ENCODE measurements at places on chromosomes 6 and 20.

- no peak for DNase-seq
Observed at GRCh38 chr20:51666126-51666525, 102.1 kb downstream of the ATP9A start.

DNA sequence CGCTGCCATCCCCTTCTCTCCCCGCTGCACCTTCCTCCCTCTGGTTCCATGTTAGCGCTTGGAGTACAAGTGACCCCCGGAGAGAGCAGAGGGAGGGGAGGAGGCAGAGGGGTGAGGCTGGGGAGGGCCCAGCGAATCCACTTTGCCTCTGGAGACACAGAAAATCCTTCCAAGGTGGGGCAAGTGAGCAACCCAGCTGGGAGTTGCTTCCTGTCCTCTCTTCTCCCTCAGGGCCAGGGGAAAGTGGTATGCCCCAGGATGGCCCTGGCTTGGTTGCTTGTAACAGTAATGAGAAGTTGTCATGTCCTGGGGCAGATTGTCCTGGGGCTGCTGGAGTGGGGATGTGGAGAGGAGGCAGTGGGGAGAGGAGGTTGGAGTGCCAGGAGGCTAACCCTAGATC lies 691 bp upstream of the ANGPT4 start:
- DNase-seq, result no peak

- no peak for DNase-seq
Observed at GRCh38 chr6:137958811-137959565, 91.9 kb downstream of the TNFAIP3 start.

DNA sequence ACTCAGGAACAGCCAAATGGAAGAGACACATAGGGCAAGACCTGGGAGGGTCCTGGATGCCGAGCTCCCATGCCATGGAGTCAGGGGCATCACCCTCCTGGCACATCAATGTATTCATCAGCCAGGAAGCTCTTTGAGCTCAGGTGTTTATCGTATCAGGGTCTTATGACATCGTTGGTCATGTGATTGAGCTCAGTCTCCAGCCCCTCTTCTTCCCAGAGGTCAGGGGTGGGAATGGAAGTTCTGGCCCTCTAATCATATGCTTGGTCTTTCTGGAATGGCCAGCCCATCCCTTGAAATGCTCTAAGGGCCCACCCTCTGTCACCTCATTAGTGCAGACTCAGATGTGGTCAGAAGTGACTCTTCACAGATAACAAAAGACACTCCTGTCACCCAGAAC lies 52.4 kb upstream of the TULP4 start:
- no peak for DNase-seq

- DNase-seq, result no peak
Observed at GRCh38 chr20:20366551-20366875, 1.4 kb upstream of the INSM1 start.

- DNase-seq, result no peak
Observed at GRCh38 chr6:150088481-150089154, 19.7 kb upstream of the ULBP3 start.

GRCh38 chr6:99846006-99846405 lies 148.0 kb downstream of the MCHR2 start:
- no peak for DNase-seq

- DNase-seq, result no peak
Observed at GRCh38 chr6:159701413-159701999, 8.5 kb upstream of the SOD2 start.

DNA sequence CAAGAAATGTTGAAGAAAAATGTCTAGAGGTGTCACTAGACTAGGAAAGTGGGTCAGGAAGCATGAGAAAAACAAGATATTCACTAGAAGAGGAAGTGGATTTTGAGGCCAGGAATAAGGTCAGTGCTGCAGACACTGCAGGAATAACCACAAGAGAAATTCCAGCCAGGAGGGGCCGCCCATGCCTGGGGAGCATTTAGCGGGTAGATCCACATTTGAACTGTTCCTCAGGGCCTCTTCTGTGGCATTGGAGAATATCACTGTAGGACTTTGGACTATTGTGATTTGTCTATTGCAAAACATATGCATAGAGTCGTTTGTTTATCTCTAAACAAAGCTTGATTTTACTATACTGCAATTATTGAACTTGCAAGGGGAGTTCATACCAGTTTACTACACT lies 49.6 kb upstream of the CCDC28A start:
- no peak for DNase-seq

DNA sequence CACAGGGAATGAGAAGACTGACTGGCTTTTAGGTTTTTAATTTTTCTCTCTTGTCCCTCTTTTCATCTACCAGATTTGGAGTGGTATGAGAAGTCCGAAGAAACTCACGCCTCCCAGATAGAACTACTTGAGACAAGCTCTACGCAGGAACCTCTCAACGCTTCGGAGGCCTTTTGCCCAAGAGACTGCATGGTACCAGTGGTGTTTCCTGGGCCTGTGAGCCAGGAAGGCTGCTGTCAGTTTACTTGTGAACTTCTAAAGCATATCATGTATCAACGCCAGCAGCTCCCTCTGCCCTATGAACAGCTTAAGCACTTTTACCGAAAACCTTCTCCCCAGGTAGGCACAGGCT lies 644 bp downstream of the MAD2L1BP start:
- DNase-seq, result no peak

GRCh38 chr6:157481865-157482249 lies 100.9 kb downstream of the ZDHHC14 start:
- no peak for DNase-seq

DNA sequence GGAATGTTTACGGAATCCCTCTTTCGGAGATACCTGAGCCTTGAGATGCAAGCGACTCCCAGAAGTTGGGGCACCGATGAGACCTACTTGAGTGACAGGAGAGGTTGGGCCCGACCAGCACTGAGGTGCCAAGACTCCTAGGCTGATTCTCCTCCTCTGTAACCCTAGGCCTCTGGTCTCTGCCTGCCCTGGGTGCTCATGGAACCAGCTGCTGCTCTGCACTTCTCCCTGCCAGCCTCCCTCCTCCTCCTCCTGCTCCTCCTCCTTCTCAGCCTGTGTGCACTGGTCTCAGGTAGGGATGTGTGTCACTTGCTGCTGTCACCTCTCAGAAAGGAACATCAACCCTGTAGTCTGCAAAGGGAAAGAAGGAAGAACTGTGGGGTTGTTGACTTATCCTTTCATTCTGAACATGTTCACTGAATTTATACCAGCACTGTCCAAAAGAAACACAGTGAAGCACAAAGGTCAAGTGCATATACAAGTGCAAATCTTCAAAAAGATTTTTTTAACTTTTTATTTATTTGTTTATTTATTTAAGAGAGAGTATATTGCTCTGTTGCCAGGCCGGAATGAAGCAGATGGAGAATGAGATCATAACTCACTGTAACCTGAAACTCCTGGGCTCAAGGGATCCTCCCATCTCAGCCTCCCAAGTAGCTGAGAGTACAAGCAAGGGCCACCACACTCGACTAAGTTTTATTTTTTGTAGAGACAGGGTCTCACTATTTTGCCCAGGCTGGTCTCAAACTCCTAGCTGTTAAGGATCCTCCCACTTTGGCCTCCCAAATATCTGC lies 913 bp downstream of the BTN2A2 start:
- DNase-seq, result no peak

DNA sequence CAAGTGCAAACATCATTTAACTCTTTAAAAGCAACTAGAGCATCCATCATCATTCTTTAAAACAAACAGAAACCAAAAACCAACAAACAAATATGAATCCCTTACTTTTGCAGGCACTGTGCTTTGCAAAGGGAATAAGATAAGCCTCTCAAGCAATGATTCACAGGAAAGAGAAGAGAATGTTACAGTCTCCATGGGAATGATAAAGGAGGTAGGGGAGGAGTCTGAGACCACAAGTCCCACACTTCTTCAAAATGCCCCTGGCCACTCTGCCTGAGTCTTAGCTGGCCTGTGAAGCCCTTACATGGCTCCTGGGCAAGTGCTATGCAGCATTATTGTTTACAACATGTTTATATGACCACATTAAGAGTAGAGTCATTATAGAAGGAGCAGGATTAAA lies 257.7 kb upstream of the MARCKS start:
- no peak for DNase-seq

- DNase-seq, result no peak
Observed at GRCh38 chr6:24439858-24440539, 37.3 kb downstream of the MRS2 start.

DNA sequence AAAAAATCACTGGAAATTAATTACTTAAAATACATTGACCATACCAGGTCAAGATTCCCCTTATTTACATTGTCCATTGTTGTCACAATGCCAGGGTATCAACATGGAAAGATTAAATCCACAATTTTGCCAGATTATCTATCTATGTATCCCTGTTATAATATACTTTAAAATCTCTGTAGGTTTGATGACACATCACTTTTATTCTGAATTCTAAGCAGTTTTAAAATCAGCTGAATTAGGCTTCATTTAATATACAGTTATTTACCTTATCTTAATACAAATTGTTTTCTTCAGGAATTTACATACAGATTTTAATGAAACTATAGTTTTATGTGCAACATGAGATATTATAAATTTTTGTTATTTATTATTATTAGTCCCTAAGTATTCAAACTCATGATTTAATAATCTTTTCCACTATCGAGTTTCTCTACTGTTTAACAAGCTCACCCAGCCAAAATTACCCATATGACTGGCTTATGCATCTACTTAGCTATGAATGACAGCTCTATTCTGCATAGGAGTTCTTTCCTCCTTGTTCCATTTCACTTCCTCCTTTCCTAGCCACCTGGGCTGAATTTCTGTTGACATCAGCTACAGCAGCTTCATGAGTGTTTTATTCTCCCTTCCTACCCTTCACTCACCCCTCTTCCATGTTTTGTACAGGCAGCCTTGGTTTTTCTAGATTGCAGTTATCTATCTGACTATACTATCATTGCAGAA lies 654.2 kb upstream of the MAP3K7 start:
- DNase-seq, result no peak

DNA sequence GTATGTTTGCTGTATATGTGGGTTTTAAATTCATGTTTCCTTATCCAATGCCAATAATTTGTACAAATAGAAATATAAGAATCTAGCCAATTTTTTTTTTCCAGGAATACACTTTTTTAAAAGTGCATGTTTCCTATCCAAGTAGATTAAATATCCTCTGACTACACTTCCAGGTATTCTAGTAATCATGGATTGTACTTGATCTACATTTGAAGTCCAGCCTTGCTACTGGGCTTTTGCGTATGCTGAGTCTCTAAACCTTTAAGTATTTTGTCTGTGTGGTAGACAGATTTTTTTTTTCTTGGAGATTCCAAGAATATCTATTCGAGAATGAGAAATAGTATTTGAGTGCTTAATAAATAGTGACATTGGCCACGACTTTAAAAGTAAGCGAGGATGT lies 188.3 kb downstream of the SASH1 start:
- DNase-seq, result no peak

DNA sequence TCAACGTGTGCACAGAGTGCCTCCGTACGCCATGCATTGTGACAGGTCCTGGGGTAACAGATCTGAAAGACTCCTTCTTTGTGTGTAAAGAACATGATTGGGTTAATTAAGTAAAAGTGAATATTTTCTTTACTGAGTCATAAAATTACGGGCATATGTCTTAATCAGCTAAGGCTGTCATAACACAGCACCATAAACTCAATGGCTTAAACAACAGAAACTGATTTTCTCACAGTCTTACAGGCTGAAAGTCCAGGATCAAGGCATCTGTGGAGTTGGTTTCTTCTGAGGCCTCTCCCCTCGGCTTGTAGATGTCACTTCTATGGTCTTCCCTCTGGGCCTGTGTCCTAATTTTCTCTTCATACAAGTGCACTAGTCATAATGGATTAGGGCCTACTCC lies 176.9 kb downstream of the MTFR2 start:
- DNase-seq, result no peak

DNA sequence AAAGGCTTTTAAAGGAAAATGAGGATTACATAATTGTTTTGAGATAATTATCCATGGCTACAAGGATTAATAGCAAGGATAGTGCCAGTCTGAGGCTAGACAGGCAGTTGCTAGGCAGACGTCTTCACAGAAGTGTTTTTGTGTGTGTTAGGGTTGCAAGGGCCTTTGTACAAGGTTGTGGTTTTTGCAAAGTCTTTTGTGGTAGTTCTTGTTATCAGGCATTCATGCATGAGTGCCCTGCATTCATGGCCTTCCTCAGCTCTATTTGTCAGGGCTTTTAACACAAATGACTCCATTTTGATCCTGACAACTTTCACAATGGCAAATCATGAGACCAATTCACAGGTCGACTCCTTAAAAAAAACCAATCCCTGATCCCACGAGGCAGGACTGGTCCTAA lies 68.1 kb upstream of the TXNDC5 start:
- DNase-seq, result no peak

DNA sequence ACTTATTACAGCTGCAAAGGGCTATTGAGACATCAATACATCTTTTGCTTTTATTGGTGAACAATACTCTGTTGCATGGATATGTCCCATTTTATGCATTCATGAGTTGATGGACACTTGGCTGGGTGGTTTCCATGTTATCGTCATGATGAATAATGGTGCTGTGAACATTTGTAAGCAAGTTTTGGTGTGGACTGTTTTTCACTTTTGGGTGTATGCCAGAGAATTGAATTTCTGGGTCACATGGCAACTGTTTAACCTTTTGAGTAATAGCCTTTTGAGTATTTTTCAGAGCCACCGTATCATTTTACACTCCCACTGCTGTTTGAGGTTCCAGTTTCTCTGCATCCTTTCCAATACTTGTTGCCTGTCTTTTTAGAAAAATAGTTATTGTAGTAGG lies 107.0 kb downstream of the JARID2 start:
- DNase-seq, result no peak

DNA sequence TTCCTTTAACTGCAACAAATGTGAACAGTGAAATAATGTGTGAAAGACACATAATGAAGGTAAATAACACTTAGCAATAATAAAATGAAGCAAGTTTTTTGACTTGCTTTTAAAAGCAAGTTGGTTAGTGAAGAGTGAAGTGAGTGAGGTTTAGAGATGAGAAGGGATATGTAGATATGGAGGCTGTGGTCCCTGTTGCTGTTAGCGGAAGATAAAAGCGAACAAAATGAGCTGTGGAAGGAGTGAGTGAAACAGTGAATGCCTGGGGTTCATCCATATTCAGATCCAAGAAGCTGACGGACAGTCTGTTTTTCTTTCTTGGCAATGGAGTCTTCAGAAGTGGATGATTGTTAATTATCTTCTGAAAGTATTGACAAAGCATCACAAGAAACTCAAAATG lies 23.5 kb downstream of the ZBTB9 start:
- no peak for DNase-seq

GRCh38 chr6:157060440-157060952 lies 262.8 kb downstream of the TMEM242 start:
- DNase-seq, result no peak

DNA sequence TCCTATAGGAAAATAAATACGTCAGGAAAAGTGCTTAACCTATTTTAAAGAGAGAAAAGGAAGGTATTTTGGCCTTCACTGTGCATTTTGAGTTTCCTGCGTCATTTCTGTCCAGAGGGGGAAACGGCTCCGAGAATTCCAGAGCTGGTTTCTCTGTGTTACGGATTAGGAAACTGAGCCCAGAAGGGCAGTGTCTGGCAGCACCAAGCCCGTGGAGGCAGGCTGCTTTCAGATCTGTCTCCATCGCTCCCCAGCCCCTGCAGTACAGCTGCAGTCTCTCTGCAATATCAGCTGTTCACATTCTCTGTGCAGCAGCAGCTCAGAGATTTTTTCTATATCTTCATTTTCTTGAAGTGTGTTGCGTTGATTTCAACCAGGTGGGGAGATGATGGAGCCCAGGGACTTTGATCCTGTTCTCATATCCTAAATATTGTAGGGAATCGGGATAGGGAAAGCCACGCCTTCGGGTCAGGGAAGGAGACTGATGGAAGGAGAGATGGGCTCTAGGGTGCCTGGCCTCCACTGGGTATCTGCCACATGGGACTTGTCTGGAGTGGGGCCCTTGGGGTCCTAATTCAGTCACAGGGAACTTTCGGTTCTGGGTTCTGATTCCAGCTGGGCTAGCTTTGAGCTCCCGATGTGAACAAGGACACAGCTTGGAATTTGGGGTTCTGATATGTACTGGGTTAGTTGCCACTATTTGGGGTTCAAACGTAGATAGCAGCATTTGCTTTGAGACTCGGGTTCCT lies 2.8 kb downstream of the ANKRD60 start:
- DNase-seq, result no peak
